NCI-H226 (cell line): ENCODE measurements at places on chromosomes 4 and X.

GRCh38 chr4:40563401-40563800 lies 66.3 kb downstream of the RBM47 start:
- DNase-seq = no peak

DNA sequence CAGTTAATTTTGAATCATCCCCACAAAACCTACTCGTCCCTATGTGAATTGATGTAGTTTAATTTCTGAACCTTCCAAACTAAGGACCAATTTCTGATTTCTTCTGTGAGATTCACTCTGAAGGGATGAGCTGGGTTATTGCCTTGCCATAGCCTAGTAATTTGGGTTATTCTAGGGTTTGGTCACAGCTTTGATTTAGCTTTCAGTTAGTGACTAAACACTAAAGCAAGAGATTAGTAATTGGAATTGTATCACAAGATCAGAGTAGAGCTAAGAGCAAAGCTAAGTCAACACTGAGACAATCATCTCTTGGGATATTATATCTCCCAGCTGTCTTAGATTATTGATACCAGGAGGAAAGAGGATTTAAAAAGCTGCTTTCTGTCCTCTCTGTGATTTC lies 588.0 kb downstream of the CCSER1 start:
- no peak for DNase-seq

DNA sequence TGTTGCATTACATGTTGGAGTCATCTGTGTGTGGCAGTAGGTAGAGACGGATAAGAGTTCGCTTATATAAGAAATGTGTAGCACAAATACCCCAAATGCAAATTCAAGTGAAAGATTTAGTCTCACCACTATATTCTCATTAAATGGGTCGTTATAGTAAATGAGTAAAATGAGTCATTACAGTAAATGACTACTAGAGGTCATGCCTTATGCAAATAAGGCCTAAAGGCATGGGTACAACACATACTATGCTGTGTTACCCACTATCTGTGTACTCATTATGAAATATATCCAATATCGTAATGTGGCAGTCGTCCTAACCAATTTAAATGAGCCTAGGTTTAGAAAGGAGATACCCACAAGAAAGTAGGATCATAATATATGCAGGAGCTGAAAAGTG lies 1603.1 kb downstream of the C4orf33 start:
- DNase-seq = no peak

GRCh38 chrX:141609111-141609510 lies 19.6 kb downstream of the SPANXA2 start:
- DNase-seq = no peak

- peak; percentile 87 for DNase-seq
Observed at GRCh38 chr4:88177983-88178625, 19.7 kb upstream of the ABCG2 start.

DNA sequence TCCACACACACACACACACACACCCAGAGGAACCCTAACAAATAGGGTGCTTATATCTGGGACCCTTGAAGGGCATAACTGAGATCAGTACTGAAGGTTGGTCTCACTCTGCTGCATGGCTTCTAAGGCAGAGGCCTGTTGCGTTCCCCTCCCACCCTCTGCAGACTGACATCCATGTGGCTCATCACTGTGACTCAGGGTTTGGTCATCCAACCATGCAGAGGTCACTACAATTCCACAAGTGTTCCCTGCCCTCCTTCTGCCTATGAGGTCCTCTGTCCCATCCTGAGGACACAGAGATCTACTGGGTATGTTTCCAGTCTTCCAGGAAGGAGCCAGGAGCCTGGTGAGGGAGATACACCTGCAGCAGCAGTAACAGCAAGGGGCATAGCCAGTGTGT lies 55.8 kb downstream of the XAGE2 start:
- DNase-seq = no peak

DNA sequence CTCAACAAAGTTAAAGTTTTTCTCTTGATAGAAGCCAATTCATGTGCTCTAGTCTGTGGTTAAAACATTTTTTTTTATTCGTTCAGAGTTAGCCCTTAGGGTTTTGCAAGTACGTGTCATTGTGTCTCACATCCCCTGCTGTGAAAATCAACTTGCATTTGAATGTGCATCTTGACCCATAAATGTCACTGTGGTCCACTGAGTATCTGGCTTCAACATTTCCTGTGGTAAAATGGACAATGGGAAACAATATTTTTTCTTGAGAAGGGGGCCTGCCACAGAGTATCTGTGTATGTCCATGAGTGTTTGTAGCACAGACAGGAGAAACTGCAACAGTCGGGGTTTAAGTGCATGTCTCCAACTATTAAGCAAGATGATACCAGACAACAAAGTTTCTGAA lies 554.8 kb upstream of the TENM3 start:
- DNase-seq = no peak

- peak; percentile 52 for DNase-seq
Observed at GRCh38 chr4:2860391-2861348, 17.0 kb downstream of the ADD1 start.

- DNase-seq = no peak
Observed at GRCh38 chrX:15158736-15159406, 111.0 kb downstream of the ASB9 start.

DNA sequence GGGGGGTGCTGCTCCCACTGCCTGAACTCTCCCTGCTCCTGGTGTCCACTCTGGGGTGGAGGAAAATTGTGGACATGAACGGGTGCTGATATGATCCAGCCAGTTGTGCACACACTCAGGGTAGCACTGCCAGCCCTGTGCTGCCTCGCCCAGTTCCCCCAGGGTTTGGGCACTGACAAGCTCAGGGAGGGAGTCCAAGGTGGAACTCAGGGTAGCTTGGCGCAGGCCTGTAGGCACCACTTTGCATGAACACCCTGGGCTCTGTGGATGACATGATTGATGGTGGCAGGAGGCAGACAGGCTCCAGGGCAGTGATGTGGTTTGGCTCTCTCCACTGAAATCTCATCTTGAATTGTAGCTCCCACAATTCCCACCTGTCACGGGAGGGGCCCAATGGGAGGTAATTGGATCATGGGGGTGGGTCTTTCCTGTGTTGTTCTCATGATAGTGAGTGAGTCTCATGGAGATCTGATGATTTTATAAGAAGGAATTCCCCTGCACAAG lies 572.0 kb upstream of the PABPC4L start:
- peak; percentile 66 for DNase-seq

- DNase-seq = no peak
Observed at GRCh38 chr4:84324303-84325245, 174.5 kb downstream of the NKX6-1 start.

- DNase-seq = no peak
Observed at GRCh38 chrX:64894454-64895038, 81.7 kb downstream of the ZC4H2 start.

DNA sequence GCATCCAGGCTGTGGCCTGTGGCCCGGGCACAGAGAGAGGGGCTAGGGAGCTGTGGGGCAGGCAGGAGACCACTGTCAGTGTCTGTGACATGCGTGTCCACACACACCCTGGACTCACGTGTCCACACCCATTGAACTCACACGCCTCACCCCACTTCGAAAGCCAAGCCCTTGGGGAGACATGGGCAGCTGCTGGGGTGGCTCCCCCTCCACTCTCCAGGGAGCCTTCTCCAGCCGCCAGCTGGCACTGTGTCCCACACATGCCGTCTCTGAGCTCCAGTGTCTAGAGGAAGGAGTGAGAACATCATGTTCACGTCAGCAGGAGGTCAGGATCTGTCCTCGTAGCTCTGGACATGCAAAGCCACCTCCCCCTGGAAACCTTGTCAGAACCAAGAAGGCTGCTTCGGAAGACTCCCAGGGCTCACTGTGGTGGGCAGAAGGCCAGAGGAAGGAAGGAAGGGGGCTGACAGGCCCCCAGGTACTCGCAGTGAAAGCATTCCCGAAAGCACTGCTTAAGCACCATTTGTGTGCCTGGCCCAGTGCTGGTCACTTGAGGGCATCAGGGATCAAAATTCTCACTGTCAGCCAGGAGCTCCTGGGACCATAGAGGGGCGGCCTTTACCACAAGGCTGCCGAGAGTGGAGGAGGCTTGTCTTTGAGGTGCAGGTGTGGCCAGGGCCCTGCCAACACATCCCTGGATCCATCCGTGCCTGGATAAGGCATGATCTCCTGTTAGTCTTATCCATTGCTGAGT lies 61.4 kb downstream of the HTRA3 start:
- no peak for DNase-seq

- DNase-seq = no peak
Observed at GRCh38 chrX:139758809-139759208, 50.8 kb upstream of the MCF2 start.

- DNase-seq = peak; percentile 36
Observed at GRCh38 chrX:22520128-22520828, 247.6 kb downstream of the CBLL2 start.

DNA sequence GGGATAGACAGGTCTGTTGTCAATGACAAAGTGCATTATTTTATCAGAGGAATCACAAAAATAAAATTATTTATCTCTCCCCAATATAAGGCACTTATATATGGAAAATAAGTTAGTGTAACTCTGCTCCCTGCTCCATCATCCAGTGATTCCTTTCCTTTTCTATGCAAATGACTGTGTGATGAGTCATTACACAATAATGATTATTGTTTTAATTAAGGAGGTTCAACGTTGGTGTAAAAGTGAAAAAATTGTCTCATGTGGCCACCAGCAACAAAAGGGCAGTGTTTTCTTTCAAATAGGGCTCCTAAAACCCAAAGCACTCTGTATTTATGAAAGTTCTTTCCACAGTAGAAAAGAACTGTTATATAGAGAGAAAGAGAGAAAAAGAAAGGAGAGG lies 16.7 kb downstream of the SLC7A11 start:
- DNase-seq = no peak

GRCh38 chr4:43224559-43224958 lies 332.0 kb downstream of the GRXCR1 start:
- no peak for DNase-seq

GRCh38 chr4:3822230-3822947 lies 56.2 kb downstream of the ADRA2C start:
- DNase-seq = peak; percentile 64

GRCh38 chrX:71493111-71493613 lies 39.7 kb upstream of the OGT start:
- no peak for DNase-seq

- peak; percentile 1 for DNase-seq
Observed at GRCh38 chrX:133229361-133229760, 11.2 kb upstream of the TFDP3 start.

DNA sequence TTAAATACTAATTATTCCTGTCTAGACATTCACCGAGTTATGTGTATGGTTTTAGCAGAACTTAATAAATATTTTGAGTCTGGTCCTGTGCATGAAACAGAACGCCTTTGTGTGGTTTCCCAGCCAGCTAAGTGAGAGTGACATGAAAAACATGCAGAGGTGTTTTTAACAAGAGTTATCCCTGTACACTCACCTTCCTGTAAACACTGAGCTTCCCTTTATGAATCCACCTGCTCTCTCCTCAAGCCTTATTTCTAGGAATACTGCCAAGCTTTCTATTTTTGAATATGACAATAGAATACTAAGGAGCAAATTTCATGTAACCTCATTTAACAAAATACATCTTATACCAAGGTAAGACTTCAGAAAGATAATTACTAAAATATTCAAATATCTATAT lies 270.3 kb upstream of the CTSO start:
- no peak for DNase-seq

DNA sequence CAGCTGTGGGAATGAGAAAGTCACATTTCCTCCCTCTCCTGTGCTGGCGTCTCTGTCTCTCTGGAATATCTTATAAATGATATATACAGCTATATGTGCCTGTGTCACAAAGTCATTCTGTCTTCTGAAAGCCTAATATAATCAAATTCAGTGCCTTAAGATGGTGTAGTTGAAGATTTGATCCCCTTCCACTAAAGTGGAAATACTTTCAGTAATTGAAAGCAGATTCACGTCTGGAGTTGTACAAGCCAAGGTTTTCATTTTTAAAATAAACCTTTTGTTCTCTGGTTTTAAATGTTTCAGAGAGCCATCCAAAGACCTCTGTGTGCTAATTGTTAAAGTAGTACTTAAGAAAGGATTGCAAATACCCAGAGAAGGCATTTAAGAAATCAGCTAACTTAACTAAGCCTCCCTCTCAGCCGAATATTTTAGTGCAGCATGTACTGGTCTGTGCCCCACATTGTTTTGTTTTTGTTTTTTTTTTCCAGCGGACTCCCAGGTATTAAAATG lies 206.8 kb downstream of the TENM3 start:
- no peak for DNase-seq

- DNase-seq = peak; percentile 47
Observed at GRCh38 chr4:113591982-113592381, 169.6 kb downstream of the CAMK2D start.

- no peak for DNase-seq
Observed at GRCh38 chr4:11817088-11817487, 388.4 kb upstream of the HS3ST1 start.

GRCh38 chr4:158610790-158611189 lies 60.9 kb downstream of the C4orf46 start:
- peak; percentile 50 for DNase-seq

GRCh38 chr4:58166490-58166889 lies 1056.3 kb upstream of the IGFBP7 start:
- no peak for DNase-seq

DNA sequence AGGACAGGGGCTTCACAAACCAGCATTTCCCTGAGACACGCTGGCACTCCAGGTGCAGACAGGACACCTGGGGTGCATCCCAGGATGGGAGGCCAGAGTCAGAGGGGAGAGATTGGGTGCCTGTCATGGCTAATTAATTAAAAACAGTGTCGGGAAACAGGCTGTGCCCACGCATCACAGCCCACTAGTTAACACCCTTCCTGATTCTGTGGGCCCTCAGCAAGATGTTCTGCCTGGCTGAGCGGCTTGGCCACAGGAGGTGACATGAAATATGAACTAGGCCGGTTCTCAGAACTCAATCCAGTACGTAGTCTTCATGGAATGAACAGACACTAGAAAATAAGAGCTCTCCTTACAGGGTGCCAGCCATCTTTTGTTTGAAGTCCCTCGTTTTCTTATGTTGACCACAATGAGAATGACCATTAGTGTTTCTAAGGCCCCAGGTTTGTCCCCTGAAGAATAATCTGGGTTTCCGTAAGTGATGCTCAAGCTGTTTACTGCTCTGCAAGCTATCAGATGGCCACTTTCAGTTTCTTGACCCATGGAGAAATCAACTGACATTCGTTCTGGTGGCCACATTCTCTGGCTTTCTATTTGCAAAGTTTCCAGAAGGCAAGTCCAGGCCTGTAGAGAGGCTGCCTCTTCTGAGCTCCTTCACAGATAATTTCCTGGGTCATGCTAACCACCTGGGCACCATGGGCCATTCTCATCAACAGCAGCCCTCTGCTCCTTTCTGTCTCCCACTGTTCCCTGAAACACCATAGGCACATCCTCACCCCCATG lies 72.3 kb downstream of the SLC34A2 start:
- no peak for DNase-seq

DNA sequence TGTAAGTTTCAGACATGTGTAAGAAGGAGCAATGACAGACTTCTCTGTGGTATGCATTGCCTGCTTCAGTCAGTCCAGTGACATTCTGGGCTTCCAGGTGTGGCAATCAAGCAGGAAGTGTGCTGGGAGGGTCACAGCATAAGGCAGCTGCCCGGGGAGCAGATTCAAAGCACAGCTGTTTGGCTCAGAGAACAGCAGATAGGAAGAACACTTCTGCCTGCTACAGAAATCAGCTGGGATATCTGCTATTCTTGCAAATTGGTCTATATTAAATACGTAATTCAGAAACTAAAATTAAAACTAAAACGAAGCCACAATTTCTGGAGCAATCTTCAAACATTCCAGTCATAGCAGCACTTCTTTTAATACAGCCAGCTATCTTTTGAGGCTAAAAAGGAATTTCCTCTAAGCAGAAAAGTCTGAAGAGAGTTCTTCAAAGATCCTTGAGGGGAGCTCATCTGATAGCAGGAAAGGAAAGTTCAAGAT lies 47.5 kb upstream of the GALNT7 start:
- peak; percentile 52 for DNase-seq
